Smooth muscle cell of the pulmonary artery (primary cell): ENCODE measurements at places on chromosomes 12 and 14. TPM values are rescaled to one million over a fixed set of nuclear protein-coding genes. Genes with fewer than 3 reads are reported as not detected.

Gene BIN2
- total RNA-seq = not detected in 2 replicates

Gene SOX5
- 3.0 and 6.6 TPM in 2 replicates for total RNA-seq

Gene CACNA1C
- total RNA-seq = 8.9 and 10.0 TPM in 2 replicates

Gene KCNC2
- total RNA-seq = not detected in 2 replicates

Gene KRT77
- not detected in 2 replicates for total RNA-seq

Gene PLEKHG7
- not detected in 2 replicates for total RNA-seq

Gene ANO2
- total RNA-seq = 0.07 TPM in 1 of 2 replicates, not detected in the other

Gene SARNP
- total RNA-seq = 44.2 and 48.0 TPM in 2 replicates

Gene RNASE7
- not detected in 2 replicates for total RNA-seq

Gene SLC17A8
- not detected in 2 replicates for total RNA-seq

Gene KRT79
- not detected in 2 replicates for total RNA-seq

Gene A2M
- total RNA-seq = 4.2 and 19.2 TPM in 2 replicates

Gene COX6A1
- total RNA-seq = 323 and 352 TPM in 2 replicates

Gene BEGAIN
- total RNA-seq = 0.26 and 0.78 TPM in 2 replicates

Gene MYF6
- total RNA-seq = not detected in 2 replicates

Gene PTPRB
- total RNA-seq = 8.6 and 13.9 TPM in 2 replicates

Gene MSRB3
- total RNA-seq = 91.8 and 103 TPM in 2 replicates

Gene ASIC1
- 3.5 and 3.6 TPM in 2 replicates for total RNA-seq

Gene KRT72
- not detected in 2 replicates for total RNA-seq

Gene RTL1
- total RNA-seq = not detected in 2 replicates

Gene OTOGL
- 0.07 and 0.39 TPM in 2 replicates for total RNA-seq

Gene CLEC4A
- total RNA-seq = 0.07 and 0.89 TPM in 2 replicates

Gene CEP170B
- 19.5 and 43.3 TPM in 2 replicates for total RNA-seq

Gene FGF23
- total RNA-seq = not detected in 2 replicates

Gene TBPL2
- not detected in 2 replicates for total RNA-seq

Gene SOAT2
- not detected in 2 replicates for total RNA-seq

Gene BDKRB1
- total RNA-seq = 0.91 and 1.3 TPM in 2 replicates

Gene VDR
- 13.0 and 13.6 TPM in 2 replicates for total RNA-seq

Gene FUT8
- 59.3 and 78.0 TPM in 2 replicates for total RNA-seq

Gene SERPINA9
- total RNA-seq = not detected in 2 replicates

Gene REC8
- total RNA-seq = 0.65 and 1.2 TPM in 2 replicates

Gene AQP2
- 0.07 TPM in 1 of 2 replicates, not detected in the other for total RNA-seq

Gene FGF6
- total RNA-seq = not detected in 2 replicates

Gene CSRP2
- 17.8 and 19.0 TPM in 2 replicates for total RNA-seq

Gene SRRM4
- not detected in 2 replicates for total RNA-seq

Gene SLC4A8
- 1.6 and 5.4 TPM in 2 replicates for total RNA-seq

Gene ASB2
- 0.52 and 1.7 TPM in 2 replicates for total RNA-seq

Gene DPF3
- total RNA-seq = 5.3 and 9.3 TPM in 2 replicates

Gene SRGAP1
- total RNA-seq = 17.6 and 18.4 TPM in 2 replicates

Gene USP44
- 0.69 and 1.8 TPM in 2 replicates for total RNA-seq

Gene GON7
- total RNA-seq = 5.5 and 6.2 TPM in 2 replicates

Gene LAG3
- total RNA-seq = not detected in 2 replicates

Gene EPYC
- total RNA-seq = not detected in 2 replicates

Gene HNRNPC
- total RNA-seq = 493 and 531 TPM in 2 replicates

Gene STX2
- 34.9 and 38.5 TPM in 2 replicates for total RNA-seq

Gene MMP19
- 5.8 and 16.2 TPM in 2 replicates for total RNA-seq

Gene TEX52
- not detected in 2 replicates for total RNA-seq

Gene SYCP3
- 0.07 and 0.33 TPM in 2 replicates for total RNA-seq

Gene RAB2B
- 39.1 and 40.9 TPM in 2 replicates for total RNA-seq

Gene KRT78
- not detected in 2 replicates for total RNA-seq

Gene OTX2
- total RNA-seq = not detected in 2 replicates
